ENCODE measurements at places on chromosomes 11 and 22. TPM values are rescaled to one million over a fixed set of nuclear protein-coding genes. Genes with fewer than 3 reads are reported as not detected.

Gene RASD2
- total RNA-seq = not detected

Gene DEFB131B
- total RNA-seq = not detected

Gene MMP8
- not detected for total RNA-seq

Gene TUBGCP6
- total RNA-seq = 87.5 TPM

Gene GGT5
- not detected for total RNA-seq

Gene DDB1
- 218 TPM for total RNA-seq

Gene CCDC73
- not detected for total RNA-seq

Gene HMGXB4
- 24.8 TPM for total RNA-seq

Gene KRTAP5-10
- total RNA-seq = 0.27 TPM

Gene UBQLN3
- total RNA-seq = 0.29 TPM

- H3K36me3 ChIP-seq = peaks cover 27% of the 10 kb centered on the region
- H3K27ac ChIP-seq = no peak overlapping the region
- H3K27me3 ChIP-seq = no peaks in the 10 kb centered on the region
- peaks cover 7% of the 10 kb centered on the region for H3K4me1 ChIP-seq
- H3K4me3 ChIP-seq = no peak overlapping the region
- no peak for DNase-seq
Measured at GRCh38 chr11:69649576-69649900, 8.6 kb downstream of the CCND1 start.

DNA sequence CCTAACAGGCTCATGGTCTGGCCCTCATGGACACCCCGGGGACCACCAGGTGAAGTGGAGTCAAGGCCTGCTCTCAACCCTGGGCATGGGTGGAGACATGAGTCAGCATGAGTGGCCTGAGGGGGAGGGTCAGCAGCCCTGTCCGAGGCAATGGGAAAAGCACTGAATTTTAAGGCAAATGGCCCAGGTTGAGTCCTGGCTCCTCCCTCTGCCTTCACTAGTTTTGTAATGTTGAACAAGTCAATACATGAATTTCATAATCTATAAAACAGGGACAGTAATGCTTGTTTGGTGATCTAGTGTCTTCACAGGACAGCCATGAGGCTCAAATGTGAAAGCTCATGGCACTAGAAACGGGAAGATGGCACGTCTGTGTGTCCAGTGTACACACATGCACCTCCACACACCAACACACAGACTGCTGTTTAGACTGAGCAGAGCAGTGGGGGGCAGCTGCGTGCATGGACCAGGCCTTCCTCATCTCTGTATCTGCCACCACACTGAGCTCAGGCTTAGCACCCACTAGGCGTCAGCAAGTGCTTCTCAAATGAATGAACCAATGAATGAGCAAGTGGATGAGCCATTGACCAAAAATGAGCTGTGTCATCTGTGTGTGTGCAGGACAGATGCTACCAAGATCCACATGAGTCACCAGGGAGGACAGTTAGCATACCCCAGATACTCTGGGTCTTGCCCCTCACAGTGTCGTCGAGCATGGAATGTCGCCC, 63.4 kb downstream of the NRXN2 start:
- H3K36me3 ChIP-seq = no peaks in the 10 kb centered on the region
- peaks cover 14% of the 10 kb centered on the region for H3K4me1 ChIP-seq
- DNase-seq = no peak
- H3K27me3 ChIP-seq = peaks cover 3% of the 10 kb centered on the region
- no peak overlapping the region for H3K27ac ChIP-seq

DNA sequence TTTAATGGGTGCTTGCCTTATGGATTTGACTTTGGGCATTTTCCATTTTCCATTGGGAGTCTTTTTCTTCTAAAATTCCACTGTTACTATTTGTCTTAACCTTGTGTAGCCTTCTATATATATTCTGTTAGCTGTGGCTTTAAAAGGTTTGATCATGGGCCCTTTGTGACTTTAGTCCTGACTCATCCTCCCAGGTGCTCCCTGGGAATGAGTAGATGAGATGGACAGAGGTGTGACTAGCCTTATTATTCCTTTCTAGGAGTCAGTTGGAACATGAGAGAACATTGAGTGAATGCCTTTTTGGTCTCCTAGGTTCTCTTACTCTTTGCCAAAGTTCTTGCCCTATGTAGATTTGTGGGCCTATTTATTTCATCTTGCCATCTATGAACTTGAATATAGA, 39.0 kb downstream of the DDX10 start:
- H3K4me1 ChIP-seq = no peaks in the 10 kb centered on the region
- DNase-seq = no peak
- no peak overlapping the region for H3K4me3 ChIP-seq
- H3K27me3 ChIP-seq = no peaks in the 10 kb centered on the region

DNA sequence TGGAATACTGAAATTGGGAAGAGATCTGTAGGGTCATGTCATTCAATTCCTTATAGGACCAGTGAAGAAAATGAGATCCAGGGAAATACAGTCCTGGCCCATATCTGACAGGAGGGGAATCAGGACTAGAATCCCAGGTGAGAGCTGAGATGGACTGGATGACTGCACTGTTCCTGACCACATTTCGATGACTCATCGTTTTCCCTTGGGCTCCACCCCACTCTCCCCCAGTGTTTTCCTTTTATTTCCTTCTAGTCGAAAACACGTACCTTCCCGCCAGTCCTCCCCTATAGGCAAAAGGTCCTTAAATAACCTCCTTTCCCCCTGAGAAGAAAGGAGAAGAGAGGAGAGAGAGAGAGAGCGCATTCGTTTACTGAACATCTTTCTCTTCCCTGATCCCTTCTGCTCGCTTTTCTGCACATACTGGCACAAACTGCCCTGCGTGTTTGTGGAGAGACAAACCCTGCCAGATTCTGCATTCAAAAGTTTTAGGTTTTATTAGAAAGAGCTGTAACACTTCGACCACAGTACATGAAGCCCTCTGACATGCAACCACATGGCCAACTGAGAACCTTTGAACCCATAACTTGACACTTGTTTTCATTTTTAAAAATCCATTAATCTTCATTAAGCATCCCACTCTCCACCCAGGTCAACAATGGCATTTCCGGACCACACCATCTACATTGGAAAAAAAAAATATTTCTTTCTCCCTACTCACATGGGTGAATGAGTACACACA, 565.7 kb downstream of the METTL15 start:
- no peak overlapping the region for H3K27ac ChIP-seq
- H3K36me3 ChIP-seq = no peaks in the 10 kb centered on the region
- no peaks in the 10 kb centered on the region for H3K4me1 ChIP-seq
- H3K4me3 ChIP-seq = no peak overlapping the region
- no peaks in the 10 kb centered on the region for H3K27me3 ChIP-seq

DNA sequence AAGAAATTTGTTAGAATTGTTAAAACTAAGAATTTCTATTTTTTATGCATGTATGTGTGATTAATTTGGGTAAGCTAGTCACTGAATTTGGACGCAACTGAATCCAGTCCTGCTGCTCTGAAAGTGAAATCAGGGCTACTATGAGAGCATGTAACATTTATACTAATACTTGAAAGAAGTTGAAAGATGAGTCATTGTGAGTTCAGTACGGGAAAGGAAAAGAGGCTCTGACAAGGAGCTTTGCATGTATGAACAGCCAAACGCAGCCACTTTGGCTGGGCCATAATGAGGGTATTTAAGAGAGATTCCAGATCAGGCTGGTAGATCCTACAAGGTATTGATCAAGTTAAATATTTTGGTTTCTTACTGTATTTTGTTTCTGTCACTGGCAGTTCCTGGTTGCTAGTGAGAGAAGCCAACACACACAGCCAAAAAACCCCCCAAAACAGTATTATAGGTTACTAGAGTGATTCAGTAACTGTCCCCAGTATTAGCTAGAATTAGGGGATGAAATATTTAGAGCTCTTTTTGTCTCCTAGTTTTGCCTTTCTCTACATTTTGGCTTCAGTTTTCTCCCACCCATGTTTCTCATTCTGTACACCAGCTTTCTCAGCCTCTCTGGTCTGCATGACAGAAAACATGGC, 14.1 kb downstream of the AASDHPPT start:
- no peaks in the 10 kb centered on the region for H3K27me3 ChIP-seq
- no peak overlapping the region for H3K4me3 ChIP-seq

GRCh38 chr11:44876906-44877305, 73.8 kb downstream of the TP53I11 start:
- DNase-seq = no peak
- H3K4me1 ChIP-seq = peaks cover under 1% of the 10 kb centered on the region
- H3K27ac ChIP-seq = no peak overlapping the region

GRCh38 chr11:128467041-128467440, 120.3 kb downstream of the ETS1 start:
- peak overlapping the region; percentile 89 for H3K27ac ChIP-seq
- no peak for DNase-seq
- H3K4me1 ChIP-seq = peaks cover 99% of the 10 kb centered on the region
- no peaks in the 10 kb centered on the region for H3K27me3 ChIP-seq
- peak overlapping the region; percentile 33 for H3K4me3 ChIP-seq

- no peak overlapping the region for H3K4me3 ChIP-seq
Measured at GRCh38 chr11:72543849-72544542, 109.7 kb upstream of the CLPB start.
